Stimulated activated naive CD8-positive, alpha-beta T cell treated with anti-CD3 and anti-CD28 coated beads, Interleukin-15, amount 100 ng/mL, for 72 hours (primary cell): ENCODE measurements at places on chromosomes 4 and X.
A peak's percentile ranks its signal among the peaks of the same experiment; 100 is the strongest.

DNA sequence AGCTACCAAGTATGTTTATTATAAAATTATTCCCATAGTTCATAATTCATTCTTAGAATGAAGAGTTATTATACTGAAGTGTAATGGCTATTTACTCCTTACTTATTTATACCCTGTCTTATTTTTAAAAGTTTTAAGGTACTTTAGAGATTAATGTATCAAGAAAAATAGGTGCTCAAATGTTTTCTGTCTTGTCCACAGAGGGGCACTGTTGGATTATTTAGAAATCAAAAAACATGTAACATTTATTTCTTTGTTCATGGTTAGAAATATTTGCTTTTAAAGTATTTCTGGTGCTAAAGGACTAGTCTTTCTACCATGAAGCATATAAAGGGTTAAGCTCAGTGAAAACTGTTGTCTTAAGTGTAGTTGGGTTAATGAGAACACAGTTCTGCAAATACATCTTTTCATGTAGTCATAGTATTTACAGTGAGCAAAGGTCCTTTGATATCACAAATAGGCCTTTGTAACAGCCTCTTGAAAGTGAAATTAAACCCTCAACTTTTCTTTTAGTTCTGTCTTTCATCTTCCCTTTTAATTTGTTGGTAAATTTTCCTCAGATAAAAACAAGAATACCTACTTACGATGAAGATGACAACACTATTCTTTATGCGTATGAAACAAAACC is 7.7 kb downstream of the SCML1 start:
- DNase-seq, result no peak

DNA sequence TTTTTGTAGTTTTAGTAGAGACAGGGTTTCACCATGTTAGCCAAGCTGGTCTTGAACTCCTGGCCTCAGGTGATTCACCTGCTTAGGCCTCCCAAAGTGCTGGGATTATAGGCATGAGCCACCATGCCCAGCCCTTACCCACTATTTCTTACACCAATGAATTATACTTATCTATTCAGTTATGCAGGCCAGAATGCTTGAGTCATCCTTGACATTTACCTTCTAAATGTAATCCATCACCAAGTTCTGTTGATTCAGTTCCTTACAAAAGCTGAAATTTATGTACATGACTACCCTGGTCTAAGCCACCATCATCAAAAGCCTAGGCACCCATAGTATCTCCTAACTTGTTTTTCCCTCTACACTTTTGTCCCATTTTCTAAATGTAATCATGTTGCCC is 585.7 kb downstream of the IL15 start:
- DNase-seq, result no peak

DNA sequence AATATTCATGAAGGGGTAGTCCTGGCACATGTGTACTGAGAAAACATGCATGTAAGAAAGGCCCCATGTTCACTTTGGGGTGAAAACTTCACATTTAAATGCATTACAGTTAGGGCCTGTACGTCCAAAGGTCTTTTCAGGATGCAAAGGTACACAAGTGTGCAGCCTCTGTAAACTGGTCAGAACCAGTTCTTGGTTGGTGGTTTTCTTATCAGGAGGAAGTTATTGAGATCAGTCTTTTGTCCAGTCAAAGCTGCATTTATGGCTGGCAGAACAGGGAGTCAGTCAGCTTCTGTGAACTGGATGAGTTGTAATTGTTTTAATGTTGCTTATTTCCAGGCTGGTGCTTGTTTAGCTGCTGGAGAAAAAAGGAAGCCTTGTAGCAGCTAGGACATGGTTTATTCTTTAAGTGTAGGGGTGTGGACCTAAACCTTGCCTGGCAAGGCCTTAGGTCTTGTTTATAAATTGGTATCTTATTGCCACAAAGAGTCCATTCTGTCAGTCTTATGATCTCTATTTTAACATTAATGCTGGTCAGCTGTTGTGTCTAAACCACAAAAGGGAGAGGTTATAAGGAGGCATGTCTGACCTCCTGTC is 1906.6 kb upstream of the TENM3 start:
- no peak for DNase-seq

- DNase-seq, result no peak
Observed at GRCh38 chrX:20240201-20240600, 26.5 kb downstream of the RPS6KA3 start.

GRCh38 chrX:55523356-55523755 is 33.7 kb upstream of the USP51 start:
- DNase-seq, result no peak

- DNase-seq, result no peak
Observed at GRCh38 chr4:8144359-8144758, 14.3 kb downstream of the ABLIM2 start.

DNA sequence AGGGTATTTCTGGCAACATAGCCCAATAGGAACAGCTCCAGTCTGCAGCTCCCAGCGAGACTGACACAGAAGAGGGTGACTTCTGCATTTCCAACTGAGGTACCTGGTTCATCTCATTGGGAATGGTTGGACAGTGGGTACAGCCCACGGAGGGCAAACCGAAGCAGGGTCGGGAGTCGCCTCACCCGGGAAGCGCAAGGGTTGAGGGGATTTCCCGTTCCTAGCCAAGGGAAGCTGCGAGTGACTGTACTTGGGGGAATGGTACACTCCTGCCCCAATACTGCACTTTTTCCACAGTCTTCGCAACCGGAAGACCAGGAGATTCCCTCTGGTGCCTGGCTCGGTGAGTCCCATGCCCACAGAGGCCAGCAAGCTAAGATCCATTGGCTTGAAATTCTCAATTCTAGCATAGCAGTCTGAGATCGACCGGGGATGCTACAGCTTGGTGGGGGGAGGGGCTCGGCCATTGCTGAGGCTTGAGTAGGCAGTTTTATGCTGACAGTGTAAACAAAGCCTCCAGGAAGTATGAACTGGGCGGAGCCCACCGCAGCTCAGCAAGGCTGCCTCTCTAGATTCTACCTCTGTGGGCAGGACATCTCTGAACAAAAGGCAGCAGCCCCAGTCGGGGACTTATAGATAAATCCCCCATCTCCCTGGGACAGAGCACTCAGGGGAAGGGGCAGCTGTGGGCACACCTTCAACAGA is 14.0 kb upstream of the ADAD1 start:
- DNase-seq, result no peak

- no peak for DNase-seq
Observed at GRCh38 chr4:155578219-155578618, 88.4 kb upstream of the GUCY1A1 start.

- DNase-seq, result no peak
Observed at GRCh38 chr4:36914106-36914505, 330.4 kb upstream of the NWD2 start.

DNA sequence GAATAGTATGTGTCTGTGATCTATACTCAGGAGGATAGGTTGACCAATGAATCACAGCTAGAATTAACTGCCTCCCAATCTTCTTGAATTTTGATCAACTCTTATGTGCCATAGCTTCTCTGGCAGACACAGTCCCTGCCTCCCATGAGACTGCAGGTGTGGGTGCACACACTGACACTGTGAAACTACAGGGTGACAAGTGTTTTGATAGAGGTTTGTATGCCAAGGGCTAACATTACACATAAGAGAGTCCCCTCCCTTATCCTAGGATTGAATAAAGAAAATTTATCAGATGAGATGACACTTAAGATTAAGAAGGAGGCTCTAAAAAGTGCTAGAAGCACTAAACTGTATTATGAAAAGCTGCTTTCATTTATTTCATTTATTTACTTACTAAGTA is 218.4 kb upstream of the BMP3 start:
- no peak for DNase-seq

- DNase-seq, result no peak
Observed at GRCh38 chr4:7760706-7761105, 179.0 kb downstream of the AFAP1 start.

GRCh38 chrX:68681443-68681941 is 34.0 kb downstream of the STARD8 start:
- no peak for DNase-seq

GRCh38 chrX:96455078-96455477 is 229.6 kb upstream of the DIAPH2 start:
- no peak for DNase-seq

DNA sequence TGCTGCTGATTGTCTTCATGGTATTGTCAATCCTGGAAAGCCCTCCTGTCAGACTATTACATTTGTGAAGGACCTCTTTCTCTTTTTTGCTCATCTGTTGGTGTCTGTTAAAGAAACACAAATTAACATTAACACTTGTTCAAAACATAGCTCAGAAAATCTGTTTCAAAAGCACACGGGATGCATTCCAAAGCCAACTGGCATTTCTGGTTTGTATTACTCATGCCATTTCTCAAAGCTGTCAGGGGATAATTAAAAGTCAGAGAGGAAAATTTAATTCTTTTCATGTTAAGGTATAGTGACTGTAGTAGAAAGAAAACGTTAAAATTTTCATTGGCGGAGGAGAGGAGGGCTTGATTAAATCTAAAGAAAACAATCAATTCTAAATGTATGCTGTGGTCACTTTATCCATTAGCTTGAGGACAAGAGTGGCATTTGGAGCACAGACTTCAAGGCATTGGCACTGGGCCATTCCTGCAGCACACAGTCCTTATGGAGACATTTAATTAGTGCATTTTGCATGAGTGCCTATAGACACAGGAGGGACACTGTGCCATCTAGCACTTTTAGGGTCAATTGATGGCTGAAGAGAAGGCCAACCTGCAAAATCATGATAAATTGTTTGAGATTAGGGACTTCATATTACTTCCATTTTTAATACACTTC is 21.2 kb upstream of the GLRA2 start:
- DNase-seq, result no peak

- DNase-seq, result no peak
Observed at GRCh38 chr4:183322326-183322725, at the start of gene CLDN24. Gene CLDN24, minus strand, starts transcription at chr4:183322426. Its CDS starts 0 bp downstream, at chr4:183322426.

GRCh38 chr4:7533267-7533666 is 98.5 kb upstream of the PSAPL1 start:
- no peak for DNase-seq

- no peak for DNase-seq
Observed at GRCh38 chr4:52408032-52408431, 251.1 kb downstream of the USP46 start.

DNA sequence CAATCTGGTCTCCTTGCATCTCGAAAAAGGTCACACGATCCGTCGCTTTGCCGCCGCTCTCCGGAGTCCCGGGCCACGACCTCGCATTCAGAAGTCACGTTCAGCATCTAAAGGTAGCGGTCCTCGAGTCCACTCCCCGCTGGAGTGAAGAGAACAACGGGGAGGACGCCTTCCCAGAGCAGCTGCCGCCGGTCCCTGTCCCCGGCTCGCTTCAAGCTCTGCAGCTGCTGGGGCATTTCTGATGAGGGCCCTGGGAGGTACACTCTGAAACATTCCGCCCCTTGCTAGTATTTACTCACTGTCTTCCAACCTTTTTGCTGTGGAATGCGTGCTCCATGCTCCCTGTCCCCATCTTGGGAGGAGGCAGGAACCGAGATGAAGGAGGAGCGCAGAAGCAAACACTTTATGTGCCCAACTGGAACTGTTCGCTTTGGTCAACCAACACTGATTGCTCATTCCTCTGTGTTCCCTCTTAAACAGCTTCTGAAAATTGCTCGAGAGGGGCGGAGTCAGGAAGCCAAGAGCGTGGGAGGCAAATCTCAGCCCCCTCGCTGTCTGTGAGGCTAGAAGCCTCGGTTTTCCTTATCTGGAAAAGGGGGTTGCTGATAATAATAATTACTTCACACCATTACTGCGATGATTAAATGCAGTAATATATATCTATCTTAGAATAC is 6.4 kb upstream of the VAMP7 start:
- no peak for DNase-seq

GRCh38 chrX:119419898-119420297 is 20.8 kb downstream of the SLC25A43 start:
- no peak for DNase-seq

GRCh38 chrX:77434962-77435361 is 12.2 kb upstream of the FGF16 start:
- no peak for DNase-seq

- peak; percentile 7 for DNase-seq
Observed at GRCh38 chrX:111447298-111447697, 35.3 kb upstream of the DCX start.

DNA sequence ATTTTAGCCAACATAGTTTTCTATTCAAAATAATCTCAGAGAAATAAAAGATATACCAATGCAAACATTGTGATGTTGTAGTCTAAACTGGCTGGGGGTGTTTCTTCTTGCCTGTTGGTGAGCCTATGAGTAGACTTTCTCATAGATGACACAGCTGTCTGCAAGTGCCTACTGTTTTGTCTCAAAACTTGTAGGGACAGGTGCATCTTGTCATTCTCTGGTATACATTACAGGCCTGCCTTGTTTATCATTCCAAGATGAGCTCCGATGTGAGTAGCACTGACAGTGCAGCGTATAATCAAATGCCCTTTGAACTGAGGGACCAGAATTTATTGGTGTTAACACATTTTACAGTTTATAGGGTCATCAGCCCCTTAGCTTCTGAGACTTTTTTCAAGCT is 353.8 kb downstream of the PRDM5 start:
- DNase-seq, result no peak
